Activated CD8-positive, alpha-beta memory T cell treated with anti-CD3 and anti-CD28 coated beads, Interleukin-2, amount 50 U/mL, for 48 hours (primary cell): ENCODE measurements at places on chromosomes 7 and 10.

DNA sequence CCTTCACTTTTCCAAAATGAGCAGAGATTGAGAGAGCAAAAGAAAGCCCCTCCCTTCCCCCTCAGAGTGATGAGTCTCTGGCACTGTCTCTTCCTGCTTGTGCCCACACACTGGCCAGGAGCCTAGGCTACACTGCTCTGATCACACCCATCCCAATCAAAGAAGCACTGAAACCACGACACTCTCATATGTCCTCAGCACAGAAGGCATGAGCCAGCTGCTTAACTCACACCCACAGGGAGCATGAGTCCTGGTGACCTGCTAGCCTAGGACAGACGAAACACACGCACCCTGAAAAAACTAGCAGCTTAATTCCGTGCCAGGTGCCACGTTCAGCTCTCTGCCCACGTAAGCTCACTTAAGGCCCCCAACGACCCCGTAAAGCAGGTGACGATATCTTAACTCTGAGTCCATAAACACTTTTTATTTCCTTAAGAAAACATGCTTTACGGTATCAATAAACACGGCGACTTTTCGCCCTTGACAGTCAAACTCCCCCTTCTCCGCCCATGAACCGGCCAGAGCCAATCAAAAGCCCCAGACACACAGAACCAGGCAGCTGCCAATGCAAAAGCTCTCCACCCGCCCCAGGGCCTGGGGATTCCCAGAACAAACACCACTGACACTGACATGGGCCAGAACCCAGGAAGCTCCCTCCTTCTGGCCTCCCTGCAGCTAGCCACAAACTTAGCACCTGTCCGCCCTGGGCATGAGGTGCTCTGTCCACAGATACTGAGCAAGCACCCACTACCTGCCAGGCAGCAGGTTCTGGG is 69.0 kb downstream of the TNRC18 start:
- no peak for DNase-seq

GRCh38 chr10:22054961-22055360 is 51.4 kb upstream of the DNAJC1 start:
- no peak for DNase-seq

DNA sequence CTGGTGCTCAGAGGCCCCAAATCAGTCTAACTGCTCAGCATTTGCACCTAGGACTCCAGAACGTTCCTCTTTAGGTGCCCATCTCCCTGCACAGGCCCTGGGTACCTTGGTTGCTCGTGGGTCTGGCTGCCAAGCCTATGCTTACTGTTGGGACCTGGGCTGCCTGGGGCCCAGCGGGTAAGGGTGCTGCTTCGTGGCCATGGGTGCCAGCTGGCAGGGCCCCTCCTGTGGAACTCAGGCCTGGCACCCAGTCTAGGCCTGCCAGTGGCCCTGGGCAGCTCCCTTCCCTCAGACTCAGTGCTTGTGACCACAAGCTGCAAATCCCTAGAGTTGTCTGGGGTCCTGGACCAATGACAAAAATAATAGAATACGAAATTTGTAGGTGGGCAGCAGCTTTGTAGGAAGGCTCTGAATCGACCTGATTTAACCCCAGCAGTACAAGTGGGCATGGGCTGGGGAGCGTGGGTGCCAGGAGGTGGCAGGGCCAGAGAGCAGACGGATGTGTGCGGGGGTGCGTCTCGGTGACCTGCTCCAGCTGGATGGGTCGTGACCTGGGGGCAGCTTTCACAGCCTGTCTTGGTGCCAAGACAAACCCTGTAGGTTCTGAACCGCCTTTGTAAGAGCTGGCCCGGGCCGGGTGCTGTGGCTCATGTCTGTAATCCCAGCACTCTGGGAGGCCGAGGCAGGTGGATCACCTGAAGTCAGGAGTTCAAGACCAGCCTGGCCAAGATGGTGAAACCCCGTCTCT is 69.7 kb downstream of the MKI67 start:
- no peak for DNase-seq

- no peak for DNase-seq
Observed at GRCh38 chr7:115235075-115235474, 313.2 kb downstream of the MDFIC start.

DNA sequence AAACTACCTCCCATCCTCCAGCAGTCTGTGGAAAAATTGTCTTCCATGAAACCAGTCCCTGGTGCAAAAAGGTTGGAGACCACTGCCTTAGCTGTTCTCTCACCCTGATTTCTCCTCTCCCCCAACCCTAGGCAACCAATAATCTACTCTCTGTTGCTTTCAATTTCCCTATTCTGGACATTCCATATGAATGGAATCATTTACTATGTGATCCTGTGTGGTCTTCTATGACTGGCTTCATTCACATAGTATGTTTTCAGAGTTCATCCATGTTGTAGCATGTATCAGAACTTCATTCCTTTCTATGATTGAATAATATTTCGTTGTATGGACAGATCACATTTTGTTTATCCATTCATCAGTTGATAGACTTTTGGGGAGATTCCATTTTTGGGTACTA is 38.3 kb upstream of the DLG5 start:
- DNase-seq, result no peak

DNA sequence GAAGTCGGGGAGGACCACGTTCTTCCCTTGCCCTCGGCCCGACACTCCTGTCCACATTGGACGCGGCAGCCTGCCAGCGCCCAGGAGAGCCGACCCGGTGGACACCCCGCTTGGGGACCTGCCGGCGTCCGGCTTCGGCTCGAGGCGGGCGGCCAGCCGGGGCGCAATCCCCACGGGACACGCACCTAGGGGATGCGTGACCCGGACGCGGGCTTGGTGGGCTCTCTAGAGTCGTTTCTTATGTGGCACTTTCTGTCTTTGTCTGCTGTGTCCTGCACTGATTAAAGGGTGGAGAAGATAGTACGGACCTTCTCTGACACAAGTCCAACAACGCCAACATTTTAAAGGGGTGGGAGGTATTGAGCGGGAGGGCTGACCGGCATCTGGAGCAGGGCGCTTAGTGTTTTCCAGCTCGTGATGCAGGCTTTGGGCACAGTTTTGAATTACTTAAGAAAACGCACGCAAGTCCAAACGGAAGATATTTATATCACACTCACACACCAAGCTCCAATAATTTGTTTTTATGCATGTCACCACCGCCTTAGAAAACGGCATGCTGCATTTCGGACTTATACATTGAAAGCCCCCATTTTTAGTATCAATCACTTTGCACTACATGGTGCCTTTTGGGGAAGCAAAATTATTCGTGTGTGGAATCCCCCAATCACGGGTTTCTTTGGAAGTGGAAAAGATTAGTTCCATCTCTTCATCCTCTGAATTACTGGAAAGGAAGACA is 3.9 kb upstream of the SPAG6 start:
- no peak for DNase-seq

- no peak for DNase-seq
Observed at GRCh38 chr10:124221356-124222317, 128.2 kb upstream of the CHST15 start.

DNA sequence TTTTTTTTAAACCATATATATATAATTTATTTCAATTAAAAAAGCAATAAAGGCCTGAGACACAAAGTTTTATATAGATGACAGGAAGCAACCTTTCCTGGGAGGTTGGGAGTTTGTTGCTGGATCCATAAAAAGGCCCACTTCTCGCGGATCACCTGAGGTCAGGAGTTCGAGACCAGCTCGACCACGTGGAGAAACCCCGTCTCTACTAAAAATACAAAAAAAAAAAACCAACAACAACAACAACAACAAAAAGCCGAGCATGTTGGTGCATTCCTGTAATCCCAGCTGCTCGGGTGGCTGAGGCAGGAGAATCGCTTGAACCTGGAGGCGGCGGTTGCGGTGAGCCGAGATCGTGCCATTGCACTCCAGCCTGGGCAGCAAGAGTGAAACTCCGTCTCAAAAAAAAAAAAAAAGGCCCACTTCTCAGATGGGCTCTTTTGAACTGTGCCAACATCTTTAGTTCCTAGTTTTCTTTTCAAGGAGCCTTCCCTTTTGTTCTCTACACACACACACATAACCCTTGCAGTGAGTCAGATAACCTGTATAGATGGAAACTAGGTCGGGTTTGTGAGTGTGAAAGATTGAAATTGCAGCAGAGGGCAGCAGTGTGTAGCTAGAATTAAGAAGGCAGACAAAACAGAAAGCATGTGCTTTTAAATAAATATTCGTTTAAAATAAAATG is 1.2 kb upstream of the SMNDC1 start:
- no peak for DNase-seq

DNA sequence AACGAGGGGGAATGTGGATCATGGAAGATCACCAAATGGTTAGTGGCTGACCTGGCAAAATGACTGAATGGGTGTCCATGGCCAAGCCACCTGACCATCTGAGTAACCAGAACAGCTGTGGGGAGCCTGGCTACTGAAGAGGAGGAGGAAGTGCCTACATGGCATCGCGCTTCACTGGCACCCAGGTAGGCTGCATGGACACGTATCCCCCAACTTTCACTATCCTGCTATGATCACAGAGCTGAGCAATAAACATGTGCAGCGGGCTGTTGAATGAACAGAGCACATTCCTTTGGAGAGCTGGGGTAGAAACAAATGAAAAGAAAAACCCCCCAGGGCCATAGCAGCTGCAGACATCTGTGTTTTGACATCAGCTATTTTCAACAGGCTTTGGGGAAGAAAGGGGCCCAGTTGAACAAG is 6.5 kb downstream of the AKR1B1 start:
- no peak for DNase-seq

GRCh38 chr10:65559369-65559768 is 1366.5 kb upstream of the LRRTM3 start:
- no peak for DNase-seq
